ENCODE measurements at places on chromosomes 3 and 15.

- no peak for DNase-seq
Measured at GRCh38 chr3:22980346-22980745, 222.8 kb upstream of the UBE2E2 start.

- no peak for DNase-seq
Measured at GRCh38 chr3:53005854-53006513, 39.9 kb downstream of the SFMBT1 start.

GRCh38 chr3:171561596-171562323, 101.6 kb upstream of the TNIK start:
- no peak for DNase-seq

GRCh38 chr3:79139395-79140068, 628.3 kb downstream of the ROBO1 start:
- DNase-seq, result no peak

GRCh38 chr3:39150803-39151631, 2.4 kb downstream of the CSRNP1 start:
- peak; percentile 58 for DNase-seq

DNA sequence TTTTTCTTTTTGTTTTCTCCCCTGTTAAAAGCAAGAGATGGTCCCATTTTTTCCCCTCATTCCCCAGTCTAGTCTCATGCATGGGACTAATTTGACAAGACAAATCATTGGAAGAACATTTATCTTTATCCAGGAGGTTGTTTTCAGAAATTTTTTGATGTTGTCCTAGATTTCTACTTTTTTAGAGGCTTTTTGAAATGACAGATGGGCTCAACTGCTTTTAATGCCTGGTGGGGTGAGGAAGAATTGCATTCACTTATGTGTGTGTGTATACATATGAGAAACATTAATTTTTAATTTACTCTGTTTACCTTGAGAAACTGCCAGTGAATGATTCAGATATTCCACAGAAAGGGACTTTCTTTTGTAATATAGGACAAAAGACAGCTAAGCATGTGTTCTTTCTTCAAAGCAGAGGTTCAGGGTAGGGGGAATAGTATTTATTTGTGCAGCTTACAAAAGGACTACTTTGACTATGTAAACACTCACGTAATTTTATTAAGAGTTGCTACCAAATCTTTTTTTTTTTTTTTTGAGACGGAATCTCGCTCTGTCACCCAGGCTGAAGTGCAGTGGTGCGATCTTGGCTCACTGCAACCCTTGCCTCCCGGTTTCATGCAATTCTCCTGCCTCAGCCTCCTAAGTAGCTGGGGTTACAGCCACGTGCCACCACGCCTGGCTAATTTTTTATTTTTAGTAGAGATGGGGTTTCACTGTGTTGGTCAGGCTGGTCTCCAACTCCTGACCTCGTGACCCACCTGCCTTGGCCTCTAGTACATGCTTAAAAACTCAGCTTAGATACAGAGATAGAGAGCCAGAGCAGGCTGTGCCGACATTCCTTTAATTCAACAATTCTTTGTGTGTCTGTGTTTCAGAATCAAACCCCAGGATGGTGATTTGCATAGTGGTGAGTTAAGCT, 130.1 kb upstream of the RARB start:
- no peak for DNase-seq

- no peak for DNase-seq
Measured at GRCh38 chr15:36755341-36756000, 176.0 kb downstream of the CDIN1 start.

DNA sequence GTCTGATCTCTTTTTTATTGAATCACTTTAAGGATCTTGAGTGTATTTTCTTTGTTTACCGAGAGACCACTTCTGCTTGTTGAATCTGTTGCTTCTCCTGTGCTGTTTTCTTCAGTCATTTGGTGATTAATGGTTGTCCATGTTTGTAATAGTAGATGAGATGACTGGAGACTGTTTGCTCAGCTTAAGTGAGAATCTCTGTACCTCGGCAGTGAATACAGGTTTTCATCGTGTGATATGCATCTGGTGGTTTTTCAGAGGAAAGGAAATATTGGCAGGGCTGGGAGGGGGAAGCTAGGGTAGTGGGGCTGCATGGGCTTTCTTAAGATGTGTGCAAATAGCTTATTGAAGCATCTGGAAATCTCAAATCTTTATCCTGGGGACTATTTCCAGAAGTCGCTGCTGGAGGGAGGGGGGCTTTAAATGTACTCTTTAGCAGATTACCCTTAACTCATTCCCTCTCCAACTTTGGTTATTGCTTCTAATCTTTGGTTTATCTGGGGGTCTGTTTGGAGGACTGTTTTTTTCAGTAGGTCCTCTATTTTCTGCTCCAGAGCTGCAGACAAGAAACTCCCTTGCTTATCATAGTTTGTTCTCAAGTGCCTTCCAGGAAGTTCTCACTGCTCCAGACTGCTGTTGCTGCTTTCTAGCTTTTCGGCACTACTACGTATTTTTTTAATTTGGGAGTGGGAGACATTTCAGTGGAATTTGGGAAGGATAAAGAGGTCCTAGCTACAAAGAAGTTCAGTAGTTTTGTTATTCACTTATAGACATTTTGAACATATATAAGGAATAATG, 19.4 kb downstream of the CMTM8 start:
- no peak for DNase-seq

- no peak for DNase-seq
Measured at GRCh38 chr15:28101983-28102441, 2.9 kb upstream of the OCA2 start.

Measured in T-helper 9 cell (primary cell).